CD8-positive, alpha-beta memory T cell (primary cell): ENCODE measurements at places on chromosomes 13 and 19. TPM values are rescaled to one million over a fixed set of nuclear protein-coding genes. Genes with fewer than 3 reads are reported as not detected.

- DNase-seq, result no peak
Observed at GRCh38 chr13:30299786-30300185, 7.6 kb downstream of the KATNAL1 start.

GRCh38 chr13:105474983-105475610 lies 1060.4 kb downstream of the EFNB2 start:
- DNase-seq, result no peak

GRCh38 chr19:6970021-6970420 lies 51.2 kb downstream of the MBD3L2B start:
- no peak for DNase-seq

DNA sequence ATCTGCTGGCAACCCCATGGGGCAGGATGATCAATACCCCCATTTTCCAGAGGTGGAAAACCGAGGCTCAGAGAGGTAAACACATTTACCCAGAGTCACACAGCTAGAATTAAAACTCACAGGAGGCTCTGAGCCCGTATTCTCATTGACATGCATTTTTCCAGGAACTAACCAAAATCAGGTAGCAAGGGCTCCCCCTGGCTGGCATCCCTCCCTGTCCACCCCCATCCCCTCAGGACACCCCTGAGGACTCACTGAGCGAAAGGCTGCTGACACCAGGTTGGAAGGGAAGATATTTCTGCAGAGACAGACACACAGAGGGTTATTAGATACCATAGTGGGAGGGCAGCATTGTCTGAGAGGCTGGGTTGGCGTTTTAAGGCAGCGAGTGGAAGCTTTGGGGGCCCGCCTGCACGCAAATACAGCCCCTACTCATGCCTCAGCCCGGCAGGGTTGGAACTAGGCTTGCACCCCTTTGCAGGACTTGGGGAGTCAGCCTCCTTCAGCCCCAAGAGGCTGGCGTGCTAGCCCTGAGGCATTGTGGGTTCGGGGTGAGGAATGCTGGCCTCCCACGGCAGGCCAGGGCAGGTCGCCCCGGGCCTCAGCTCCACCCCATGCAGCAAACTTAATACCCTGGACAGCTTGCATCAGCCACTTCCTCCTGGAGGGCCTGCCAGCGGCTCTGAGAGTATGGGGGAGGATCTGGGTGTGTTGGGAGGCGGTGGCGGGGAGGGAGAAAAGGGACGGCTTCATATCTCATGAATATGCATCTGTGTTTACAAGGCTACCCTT lies 3.9 kb downstream of the SLC1A5 start:
- no peak for DNase-seq

The BEST2 gene
- polyA plus RNA-seq, result not detected

The FCGBP gene
- polyA plus RNA-seq, result 2.7 TPM

The SIX5 gene
- polyA plus RNA-seq, result 0.23 TPM

The ACER1 gene
- 2.4 TPM for polyA plus RNA-seq
